Fibroblast of villous mesenchyme (primary cell): ENCODE measurements at places on chromosomes 2 and 18. TPM values are rescaled to one million over a fixed set of nuclear protein-coding genes. Genes with fewer than 3 reads are reported as not detected.
A peak's percentile ranks its signal among the peaks of the same experiment; 100 is the strongest.

GTF2A1L gene
- 0.32 and 4.7 TPM in 2 replicates for total RNA-seq

DNA sequence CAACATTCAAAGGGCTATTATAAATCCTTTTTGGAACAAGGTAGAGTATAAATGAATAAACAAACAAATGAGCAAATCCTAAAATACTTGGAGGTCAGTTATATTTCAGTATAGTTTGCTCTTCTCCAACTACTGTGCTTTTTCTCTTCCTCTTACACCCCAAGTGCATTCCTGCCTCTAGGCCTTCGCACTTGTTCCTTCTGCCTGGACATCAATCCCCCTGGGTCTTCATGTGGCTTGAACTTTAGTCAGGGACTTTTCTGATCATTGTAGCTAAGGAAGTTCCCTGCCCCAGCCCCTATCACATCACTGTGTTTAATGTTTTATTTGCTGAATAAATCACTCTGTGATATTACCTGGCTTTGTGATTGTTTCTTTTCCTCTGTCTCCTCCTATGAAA lies 418.2 kb upstream of the HNRNPA3 start:
- DNase-seq: no peak

- DNase-seq: no peak
Observed at GRCh38 chr2:121207494-121207893, 77.5 kb downstream of the TFCP2L1 start.

THUMPD2 gene
- total RNA-seq: 8.1 and 10.8 TPM in 2 replicates

GRCh38 chr18:59180150-59180845 lies 39.7 kb upstream of the GRP start:
- DNase-seq: peak; percentile 61

DNA sequence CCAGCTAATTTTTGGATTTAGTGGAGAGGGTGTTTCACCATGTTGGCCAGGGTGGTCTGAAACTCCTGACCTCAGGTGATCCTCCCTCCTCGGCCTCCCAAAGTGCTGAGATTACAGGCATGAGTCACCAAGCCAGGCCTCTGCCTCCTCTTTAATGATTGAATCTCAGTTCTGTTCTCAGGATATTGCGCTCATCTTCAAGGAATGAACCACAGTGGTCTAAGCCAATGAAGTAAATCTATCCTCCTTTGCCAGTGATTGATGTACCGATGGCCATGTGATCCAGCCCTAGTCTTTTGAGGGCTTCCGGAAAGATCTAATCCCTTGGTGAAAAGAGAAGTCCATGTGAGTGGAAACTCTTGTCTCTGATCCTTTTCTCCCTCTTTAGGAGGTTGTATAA lies 48.6 kb downstream of the POLE4 start:
- DNase-seq: no peak

- peak; percentile 36 for DNase-seq
Observed at GRCh38 chr18:56139792-56140254, 498.6 kb downstream of the TXNL1 start.

DNA sequence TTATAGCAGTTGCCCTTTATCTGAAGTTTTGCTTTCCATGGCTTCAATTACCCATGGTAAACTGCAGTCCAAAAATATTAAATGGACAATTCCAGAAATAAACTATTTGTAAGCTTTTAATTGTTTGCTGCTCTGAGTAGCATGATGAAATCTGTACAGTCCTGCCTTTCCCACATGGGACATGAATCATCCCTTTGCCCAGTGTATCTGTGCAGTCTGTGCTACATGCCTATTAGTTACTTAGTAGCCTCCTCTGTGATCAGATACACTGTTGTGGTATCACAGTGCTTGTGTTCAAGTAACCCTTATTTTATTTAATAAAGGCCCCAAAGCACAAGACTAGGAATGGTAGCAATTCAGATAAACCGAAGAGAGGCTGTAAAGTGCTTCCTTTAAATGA lies 810.6 kb upstream of the PIK3C3 start:
- DNase-seq: peak; percentile 20

IL1R2 gene
- total RNA-seq: 0.32 TPM in 1 of 2 replicates, not detected in the other

TCF23 gene
- total RNA-seq: not detected in 2 replicates

HOXD12 gene
- total RNA-seq: not detected in 2 replicates

RDH14 gene
- 17.7 and 18.7 TPM in 2 replicates for total RNA-seq

GKN2 gene
- total RNA-seq: not detected in 2 replicates

DNA sequence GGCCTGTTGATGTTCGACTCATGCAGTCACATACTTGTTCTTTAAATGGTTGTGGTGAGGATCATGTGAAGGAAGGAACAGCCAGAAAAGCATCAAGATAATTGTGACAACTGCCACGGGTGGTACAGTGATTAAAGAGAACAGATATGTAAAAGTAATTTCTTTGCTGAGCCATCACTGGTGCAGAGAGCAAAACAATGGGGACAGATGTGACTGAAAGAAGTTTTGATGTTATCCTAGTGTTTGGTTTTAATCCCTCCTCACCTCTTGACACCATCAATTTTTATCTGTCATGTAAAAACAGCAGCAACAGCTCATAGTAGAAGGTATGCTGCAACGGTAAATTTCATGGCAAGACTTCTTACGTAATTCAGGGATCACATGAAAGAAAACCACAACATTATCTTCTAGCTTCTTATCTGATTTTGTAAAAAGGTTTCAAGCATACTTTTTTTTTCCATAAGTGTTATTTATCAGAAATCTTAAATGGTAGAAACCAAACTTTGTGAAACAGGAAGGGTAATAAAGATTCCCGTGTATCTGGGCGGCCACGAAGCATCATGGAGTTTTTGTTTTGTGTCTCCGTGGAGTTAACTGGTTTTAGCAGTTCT lies 65.2 kb downstream of the PLCL1 start:
- DNase-seq: peak; percentile 67

GRCh38 chr2:7930800-7931635 lies 750.8 kb upstream of the ID2 start:
- DNase-seq: no peak

DNA sequence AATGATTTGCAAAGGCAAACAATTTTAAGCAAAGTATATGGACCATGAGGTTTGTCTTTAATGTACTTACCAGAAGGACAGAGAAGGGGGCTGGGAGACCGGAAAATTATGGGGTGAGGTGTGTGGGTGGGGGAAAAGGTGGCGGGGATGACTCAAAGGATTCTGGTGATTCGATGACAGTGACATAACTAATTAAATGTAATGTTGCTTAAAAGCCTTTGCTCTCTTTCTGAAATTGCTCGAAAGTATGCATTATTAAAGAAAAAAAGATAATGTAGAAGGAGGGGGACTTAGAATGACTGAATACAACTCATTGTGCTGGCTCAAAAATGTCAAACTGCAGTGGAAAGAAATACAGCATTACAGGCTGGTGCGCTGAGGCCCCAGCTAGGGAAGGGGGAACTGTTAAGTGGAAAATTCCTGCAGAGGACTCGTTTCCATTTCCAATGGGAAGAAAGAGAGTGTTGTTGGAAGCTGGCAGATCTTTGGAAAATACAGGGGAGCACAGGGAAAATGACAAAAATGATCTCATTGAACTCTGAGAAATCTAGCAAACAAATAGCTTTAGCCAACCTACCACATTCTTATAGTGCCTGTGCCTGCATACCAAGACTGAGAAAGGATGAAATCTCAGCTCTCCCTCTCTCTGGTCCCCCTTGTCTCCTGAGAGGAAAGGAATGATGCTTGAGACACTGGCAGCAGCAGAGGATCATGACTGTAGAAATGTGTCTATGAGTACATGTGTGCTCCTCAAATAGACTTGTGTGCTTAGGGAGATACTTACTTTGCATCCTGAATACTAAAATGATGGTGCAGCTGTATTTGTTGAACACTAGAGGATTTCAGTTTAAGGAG lies 632.4 kb downstream of the NYAP2 start:
- peak; percentile 28 for DNase-seq

CTLA4 gene
- total RNA-seq: not detected in 2 replicates

DNA sequence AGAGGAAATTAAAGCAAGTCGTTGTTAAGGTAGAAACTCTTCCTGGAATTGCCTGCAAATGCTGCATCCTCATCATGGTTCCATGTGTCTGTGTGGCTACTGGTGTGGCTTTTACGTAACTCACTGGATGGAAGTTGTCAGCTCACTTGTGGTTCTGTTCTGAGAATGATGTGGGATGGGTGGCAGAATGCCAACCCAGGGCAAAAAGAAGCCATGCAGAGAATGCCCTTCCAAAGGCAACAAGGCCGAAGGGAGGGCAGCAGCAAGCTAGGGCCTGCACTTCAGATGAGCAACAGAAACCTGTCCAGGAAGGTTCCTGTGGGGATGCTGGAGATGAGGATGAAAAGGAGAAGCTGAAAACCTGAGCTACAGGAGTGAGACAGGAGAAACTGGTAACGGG lies 10.4 kb upstream of the NAPG start:
- DNase-seq: no peak

- DNase-seq: peak; percentile 71
Observed at GRCh38 chr2:26238311-26238958, 6.0 kb downstream of the HADHA start.

DNA sequence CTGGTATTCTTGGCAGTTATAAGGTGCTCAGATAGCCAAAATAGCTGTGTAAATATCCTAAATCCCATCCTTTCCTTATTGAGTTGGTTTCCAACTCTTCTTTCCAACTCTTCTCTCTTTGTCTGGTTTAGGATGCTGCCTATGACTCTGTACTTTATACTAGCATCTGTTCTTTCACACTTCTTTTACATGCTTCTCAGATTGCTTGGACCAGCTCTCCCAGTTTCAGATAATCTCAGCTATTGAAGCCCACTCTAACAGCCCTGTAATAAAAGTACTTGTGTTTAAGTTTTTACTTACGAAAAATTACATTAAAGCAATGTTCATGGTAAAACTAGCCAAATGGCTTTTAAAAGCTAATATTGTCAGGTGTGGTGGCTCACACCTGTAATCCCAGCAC lies 14.7 kb upstream of the LHCGR start:
- DNase-seq: no peak

DNAH7 gene
- under 0.01 and 0.32 TPM in 2 replicates for total RNA-seq

GRCh38 chr2:33478968-33479731 lies 2.7 kb downstream of the RASGRP3 start:
- no peak for DNase-seq

GRCh38 chr18:25345081-25345866 lies 6.7 kb downstream of the ZNF521 start:
- no peak for DNase-seq

GRCh38 chr2:199602271-199602895 lies 144.6 kb upstream of the SATB2 start:
- DNase-seq: no peak

KLHL29 gene
- 10.6 and 14.7 TPM in 2 replicates for total RNA-seq

ILKAP gene
- 21.6 and 22.5 TPM in 2 replicates for total RNA-seq

HMSD gene
- 1.3 TPM in 2 replicates for total RNA-seq

DNA sequence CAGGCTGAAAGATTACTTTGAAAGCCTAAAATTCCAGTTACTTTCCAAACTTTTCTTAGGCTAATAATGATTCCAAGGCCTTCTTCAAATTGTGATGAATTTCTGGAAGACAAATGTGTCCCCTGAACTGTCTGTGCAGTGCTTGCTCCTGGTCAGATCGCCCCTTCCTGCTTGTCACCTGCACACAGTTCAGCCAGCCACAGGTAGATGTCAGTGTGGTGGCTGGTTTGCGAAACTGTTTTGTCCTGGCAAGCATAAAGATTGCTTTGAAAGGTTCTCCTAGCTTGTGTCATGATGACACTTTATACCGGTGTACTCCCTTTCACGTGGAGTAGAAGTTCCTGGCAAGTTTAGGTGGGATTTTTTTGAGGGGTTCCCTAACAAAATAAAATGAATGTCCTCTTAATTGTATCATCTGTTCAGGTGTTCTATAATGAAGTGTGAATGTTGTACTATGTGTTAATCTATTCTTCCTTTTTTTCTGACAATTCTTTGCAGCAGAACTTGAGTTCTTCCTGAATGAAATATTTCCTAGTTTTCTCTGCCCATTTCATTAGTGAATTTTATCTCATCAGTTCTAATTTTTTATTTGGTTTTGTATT lies 298.8 kb downstream of the ZNF407 start:
- DNase-seq: no peak

GRCh38 chr18:62716619-62717168 lies 1.4 kb downstream of the PHLPP1 start:
- peak; percentile 42 for DNase-seq

- DNase-seq: no peak
Observed at GRCh38 chr2:105469781-105470180, 70.9 kb upstream of the FHL2 start.

GRCh38 chr18:62030091-62030985 lies 137.5 kb upstream of the RNF152 start:
- peak; percentile 73 for DNase-seq

DNA sequence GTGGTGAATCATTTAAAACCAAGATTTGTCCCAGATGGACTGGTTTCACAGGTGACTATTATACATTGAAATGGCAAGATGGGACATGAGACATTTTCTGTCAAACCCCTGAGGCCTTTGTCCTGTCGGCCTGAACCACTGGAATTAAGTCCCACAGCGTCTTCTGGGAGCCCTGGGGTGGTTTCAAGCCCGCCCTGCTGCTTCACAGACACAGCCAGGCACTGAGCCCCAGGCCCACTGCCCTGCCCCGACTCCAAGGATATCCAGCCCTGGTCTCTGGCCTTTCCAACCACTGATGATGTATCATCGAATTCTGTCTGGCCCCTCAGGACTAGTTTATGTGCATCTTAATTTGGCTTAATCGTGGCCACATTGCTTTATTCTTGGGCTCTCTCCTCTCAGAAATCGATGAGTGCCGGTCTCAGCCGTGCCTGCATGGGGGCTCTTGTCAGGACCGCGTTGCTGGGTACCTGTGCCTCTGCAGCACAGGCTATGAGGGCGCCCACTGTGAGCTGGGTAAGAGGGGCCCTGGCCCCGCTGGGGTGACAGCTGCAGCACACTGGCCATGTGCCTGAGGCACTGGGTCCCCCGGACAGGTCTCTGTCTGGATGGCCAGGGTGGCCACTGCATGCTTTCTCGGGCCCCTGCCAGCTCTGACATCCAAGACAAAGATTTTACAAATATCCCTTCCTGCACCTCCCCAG lies 39.5 kb downstream of the MTERF4 start:
- no peak for DNase-seq

DNA sequence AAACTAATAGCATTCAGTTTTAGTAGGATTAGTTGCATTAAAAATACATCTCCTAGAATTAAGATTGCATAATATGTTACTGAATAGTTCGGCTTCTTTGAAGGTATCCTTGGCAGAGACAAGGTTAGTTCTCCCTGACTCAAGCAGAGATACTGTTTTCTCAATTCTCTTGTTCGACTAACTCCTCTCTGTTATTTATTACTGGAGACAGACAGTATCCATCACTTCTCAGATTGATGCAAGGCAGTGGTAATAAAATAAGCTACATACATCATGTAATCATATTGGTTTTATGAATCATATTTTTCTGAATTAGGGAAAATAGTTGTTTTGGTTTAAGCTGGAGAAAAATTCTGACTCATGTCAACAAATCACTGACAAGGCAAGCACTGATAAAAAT lies 134.8 kb downstream of the SLC8A1 start:
- DNase-seq: peak; percentile 12

GRCh38 chr2:5690286-5690685 lies 1.9 kb upstream of the SOX11 start:
- DNase-seq: no peak

- no peak for DNase-seq
Observed at GRCh38 chr2:126902152-126902835, 3.6 kb downstream of the TEX51 start.

FSIP2 gene
- under 0.01 and 0.86 TPM in 2 replicates for total RNA-seq
